ENCODE measurements at places on chromosomes 12 and 14.

GRCh38 chr12:49622501-49623141 is 740 bp upstream of the PRPF40B start:
- DNase-seq = peak; percentile 7

GRCh38 chr12:109770104-109770860 is 56.7 kb downstream of the FAM222A start:
- no peak for DNase-seq

DNA sequence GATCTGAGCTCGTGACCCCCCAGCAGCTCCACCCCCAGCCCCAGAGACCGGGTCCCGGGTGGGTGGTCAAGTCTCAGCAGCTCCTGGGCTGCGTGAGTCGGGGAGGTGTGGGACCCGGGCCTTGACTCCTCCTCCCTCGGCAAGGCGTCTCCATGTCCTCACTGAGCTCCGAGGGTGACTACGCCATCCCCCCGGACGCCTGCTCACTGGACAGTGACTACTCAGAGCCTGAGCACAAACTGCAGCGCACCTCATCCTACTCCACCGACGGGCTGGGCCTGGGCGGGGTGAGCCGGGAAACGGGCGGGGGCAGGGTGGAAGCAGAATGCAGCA is 28.1 kb downstream of the PIGH start:
- DNase-seq = no peak

- DNase-seq = no peak
Measured at GRCh38 chr14:35281341-35281740, 10.8 kb upstream of the PSMA6 start.

GRCh38 chr12:24840046-24840800 is 108.7 kb downstream of the BCAT1 start:
- no peak for DNase-seq

DNA sequence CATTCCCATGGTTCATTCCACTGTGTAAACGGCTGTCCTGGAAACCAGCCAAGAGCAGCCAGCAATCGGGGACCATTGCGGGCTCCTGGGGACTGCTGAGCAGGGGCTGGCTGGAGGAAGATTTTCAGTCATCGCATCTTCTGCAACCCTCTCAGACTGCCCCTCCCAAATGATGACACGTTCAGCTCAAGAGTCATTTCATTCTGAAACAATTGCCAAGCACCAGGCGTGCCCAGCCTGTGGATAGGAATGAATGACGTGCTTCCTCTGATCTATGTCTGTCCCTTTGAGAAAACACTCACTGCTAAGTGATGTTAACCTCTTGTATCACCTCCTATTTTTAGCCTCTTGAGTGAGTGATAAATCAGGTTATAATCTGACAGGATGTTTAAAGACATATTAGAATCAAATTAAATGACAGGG is 62.0 kb downstream of the NDUFA12 start:
- DNase-seq = peak; percentile 29

- no peak for DNase-seq
Measured at GRCh38 chr14:58663494-58664111, 25.8 kb downstream of the DACT1 start.

DNA sequence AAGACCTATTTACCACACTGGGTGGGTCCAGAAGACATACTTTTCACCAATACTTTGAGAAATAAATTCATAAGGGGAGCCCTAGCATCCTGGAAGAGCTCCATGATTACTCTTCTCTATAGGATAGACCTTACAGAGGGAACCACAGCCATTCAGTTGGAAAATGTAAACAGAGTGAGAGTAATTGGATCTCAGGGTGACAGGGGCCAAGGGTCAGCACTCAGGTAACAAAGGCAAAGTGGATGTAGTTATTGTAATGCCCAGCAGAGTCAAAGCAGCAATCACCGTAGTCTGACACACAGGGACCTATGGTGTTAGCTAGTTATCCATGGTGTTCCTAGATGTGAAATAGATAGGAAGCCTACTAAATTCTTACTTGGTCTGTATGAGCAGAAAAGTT is 10.8 kb upstream of the GTF2A1 start:
- DNase-seq = no peak

DNA sequence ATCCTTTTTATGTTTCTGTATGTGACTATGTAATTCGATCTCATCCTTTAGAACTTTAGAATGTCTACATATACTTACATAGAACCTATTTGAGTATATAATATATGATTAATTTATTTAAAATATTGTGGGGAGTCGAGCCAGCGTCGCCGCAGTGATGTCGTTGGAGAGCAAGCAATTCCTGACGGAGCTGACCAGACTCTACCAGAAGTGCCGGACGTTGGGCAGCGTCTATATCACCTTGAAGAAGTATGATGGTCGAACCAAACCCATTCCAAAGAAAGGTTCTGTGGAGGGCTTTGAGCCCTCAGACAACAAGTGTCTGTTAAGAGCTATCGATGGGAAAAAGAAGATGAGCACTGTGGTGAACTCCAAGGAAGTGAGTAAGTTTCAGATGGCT is 6.4 kb upstream of the CD27 start:
- DNase-seq = no peak

- no peak for DNase-seq
Measured at GRCh38 chr14:103697603-103698379, 17.5 kb downstream of the XRCC3 start.

- DNase-seq = no peak
Measured at GRCh38 chr14:69013943-69014782, 35.1 kb upstream of the ACTN1 start.

DNA sequence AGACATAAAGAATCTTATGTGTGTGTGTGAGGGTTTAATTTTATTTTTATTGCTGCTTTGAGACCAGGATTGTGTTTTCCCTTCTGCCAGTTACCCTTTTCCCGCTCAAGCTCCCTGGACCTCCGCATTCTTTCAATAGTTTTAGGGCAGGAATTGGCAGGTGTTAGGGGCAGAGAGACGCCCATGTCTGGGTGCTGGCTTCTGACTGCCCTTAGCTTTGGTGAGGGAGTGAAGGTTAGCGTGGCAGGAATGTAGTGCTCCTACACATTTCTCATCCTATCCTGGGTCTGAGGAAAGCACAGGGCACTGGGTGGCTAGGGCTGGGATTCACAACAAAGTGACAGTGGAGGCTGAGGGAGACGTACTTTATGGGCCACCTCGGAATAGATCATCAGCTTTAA is 428.1 kb downstream of the ZFP36L1 start:
- DNase-seq = no peak

GRCh38 chr12:122003651-122004611 is 17.8 kb upstream of the BCL7A start:
- DNase-seq = no peak

DNA sequence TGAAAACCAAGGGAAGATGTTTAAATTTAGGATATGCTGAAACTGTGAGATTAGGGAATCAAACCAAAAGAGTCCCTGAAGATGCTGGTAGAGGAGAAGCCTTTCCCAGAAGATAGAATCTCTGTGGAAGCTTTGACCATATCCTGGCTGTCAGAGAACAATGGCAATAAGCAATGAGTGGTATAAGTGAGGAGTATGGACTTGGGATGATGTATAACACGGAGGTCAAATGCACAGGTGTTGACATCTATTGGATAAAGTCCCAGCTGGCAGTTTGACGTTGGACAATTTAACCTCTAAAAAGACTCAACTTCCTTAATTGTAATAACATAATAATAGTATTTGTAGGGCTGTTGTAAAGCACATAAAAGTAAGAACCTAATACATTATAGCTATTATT is 30.1 kb upstream of the CLEC14A start:
- no peak for DNase-seq

DNA sequence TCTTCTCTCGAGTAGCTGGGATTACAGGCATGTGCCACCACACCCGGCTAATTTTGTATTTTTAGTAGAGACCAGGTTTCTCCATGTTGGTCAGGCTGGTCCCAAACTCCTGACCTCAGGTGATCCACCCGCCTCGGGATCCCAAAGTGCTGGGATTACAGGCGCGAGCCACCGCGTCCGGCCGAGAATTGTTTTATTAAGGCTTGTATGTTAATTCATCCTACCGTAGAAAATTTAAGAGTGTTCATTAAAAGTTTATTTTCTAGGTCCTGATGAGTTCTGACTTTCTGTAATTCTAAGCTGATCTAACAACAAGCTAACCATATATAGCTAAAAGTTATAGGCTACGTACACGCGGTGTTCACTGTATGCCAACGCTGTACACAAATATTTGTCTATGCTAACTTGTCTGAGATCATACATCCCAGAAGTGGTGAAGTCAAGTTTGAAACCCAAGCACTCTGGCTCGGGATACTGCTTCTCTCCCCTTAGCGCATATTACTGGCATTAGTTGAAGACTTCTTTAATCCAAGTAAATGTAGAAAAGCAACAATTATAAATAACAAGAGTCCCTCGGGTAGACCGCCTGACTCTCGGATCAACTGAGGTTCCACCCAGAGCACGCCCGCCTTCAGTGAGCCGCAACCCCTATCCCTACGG is 570 bp upstream of the MRPS35 start:
- DNase-seq = no peak

- no peak for DNase-seq
Measured at GRCh38 chr14:54312166-54312801, 84.5 kb upstream of the CDKN3 start.

- no peak for DNase-seq
Measured at GRCh38 chr12:25058658-25059058, 109.8 kb upstream of the BCAT1 start.

GRCh38 chr14:50943261-50943942 is 881 bp downstream of the PYGL start:
- DNase-seq = no peak

- DNase-seq = no peak
Measured at GRCh38 chr14:69582212-69582611, 7.5 kb upstream of the CCDC177 start.

DNA sequence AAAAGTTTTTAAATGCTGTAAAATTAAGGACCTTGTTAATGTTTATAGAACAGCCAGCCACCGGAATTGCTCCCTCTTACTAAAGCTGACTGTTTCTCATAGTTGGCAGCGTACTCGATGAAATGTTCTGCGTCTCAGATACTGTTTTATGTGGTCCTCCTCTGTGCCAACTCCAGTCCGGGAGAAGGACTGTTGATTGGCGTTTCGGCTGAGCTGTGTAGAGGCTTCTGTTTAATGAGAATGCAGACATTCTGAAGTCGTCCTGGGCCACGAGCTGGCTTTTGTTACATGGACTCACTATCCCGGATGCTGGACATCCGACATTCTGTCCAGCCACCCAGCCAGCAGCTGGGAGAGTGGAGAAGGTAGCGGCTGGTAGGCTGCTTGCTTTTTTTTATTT is 75.4 kb downstream of the WDR20 start:
- DNase-seq = no peak

All from stimulated activated CD8-positive, alpha-beta memory T cell treated with anti-CD3 and anti-CD28 coated beads, Interleukin-2, amount 100 ng/mL, for 1 hour (primary cell).